Activated CD8-positive, alpha-beta memory T cell treated with anti-CD3 and anti-CD28 coated beads, Interleukin-2, amount 10 ng/mL, durations not matched to agents 7 days and 5 days (primary cell): ENCODE measurements at places on chromosomes 7 and 10. TPM values are rescaled to one million over a fixed set of nuclear protein-coding genes. Genes with fewer than 3 reads are reported as not detected.
A peak's percentile ranks its signal among the peaks of the same experiment; 100 is the strongest.

GRCh38 chr10:109456566-109457301 is 466.6 kb downstream of the XPNPEP1 start:
- DNase-seq: no peak

DNA sequence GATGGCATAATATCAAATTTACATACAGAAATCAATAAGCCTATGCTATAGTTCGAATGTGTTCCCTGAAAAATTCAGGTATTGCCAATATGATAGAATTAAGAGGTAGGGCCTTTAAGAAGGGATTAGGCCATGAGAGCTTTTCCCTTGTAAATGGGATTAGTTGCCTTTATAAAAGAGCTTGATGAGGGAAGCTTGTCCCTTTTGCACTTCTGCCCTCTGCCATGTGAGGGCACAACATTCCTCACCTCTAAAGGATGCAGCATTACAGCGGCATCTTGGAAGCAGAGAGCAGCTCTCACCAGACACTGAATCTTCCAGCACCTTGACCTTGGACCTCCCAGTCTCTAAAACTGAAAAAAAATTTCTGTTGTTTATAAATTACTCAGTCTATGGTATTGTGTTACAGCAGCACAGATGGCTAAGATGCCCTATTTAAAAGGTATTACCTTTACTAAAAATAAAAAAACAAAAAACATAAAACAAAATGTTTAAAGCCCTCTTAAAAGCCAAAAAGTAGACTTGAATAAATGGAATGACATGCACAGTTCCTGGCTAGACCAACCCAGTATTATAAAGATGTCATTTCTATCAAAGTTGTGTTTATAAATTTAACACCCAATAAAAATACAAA is 909.6 kb downstream of the REEP3 start:
- no peak for DNase-seq

DNA sequence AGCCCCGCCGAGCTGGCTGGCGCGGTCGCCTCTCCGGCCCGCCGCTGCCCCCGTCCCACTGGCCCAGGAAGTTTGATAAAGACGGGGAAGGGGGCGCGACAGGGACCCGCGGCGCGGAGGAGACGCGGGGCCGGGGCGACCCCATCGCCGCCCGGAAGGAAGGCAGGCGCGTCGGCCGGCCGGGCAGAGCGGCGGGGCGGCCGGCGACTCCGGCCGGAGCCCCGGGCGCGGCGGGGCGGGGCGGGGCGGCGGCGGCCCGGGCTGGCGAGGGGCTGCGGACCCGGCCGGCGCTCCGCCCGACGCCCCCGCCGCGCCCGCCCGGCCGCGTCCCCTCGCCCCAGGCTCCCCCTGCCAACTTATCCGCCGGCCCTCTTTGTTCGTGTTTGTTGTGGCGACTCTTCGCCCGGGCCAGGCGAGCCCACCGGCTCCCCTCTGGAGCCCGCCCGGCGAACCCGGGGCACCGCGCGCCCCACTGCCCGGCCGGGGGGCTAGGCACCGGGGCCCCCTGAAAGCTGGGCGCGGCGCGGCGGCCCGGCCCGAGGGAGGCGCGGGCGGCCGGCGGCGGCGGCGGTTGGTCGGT is 571 bp downstream of the KDM7A start:
- no peak for DNase-seq

DNA sequence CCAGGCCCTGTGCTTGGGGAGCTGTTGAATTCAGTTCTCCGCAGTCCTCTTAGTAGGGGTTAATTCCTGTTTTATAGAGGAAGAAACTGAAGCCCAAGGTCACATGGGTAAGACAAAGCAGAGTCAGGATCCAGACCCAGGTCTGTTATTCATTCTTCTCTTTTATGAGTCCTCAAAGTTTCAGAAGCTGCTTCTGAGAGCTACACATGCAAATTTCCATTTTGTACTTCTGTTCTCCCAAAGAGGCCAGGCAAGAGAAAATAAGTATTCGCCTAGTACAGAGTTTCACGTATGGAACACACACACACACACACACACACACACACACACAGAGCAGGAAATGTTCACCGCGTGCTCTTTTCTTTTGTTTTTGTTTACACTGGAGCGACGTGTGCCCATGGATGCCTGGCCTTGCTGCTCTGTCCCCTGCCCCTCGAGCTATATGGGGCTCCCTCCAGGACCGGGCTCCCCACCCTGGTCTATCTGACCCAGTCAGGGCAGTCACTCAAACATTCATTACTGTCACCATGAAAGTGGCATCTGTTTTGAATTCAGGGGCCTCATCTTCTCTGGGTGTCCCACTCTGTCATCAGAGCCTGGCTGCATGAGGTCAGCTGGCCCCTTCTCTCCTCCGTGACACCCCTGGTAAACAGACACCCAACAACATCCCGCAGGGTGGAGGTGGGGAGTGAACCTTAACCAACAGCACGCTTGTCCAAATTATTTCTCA is 84.4 kb downstream of the TNS3 start:
- DNase-seq: no peak

- no peak for DNase-seq
Measured at GRCh38 chr10:110389255-110389654, 84.5 kb upstream of the SMNDC1 start.

DNA sequence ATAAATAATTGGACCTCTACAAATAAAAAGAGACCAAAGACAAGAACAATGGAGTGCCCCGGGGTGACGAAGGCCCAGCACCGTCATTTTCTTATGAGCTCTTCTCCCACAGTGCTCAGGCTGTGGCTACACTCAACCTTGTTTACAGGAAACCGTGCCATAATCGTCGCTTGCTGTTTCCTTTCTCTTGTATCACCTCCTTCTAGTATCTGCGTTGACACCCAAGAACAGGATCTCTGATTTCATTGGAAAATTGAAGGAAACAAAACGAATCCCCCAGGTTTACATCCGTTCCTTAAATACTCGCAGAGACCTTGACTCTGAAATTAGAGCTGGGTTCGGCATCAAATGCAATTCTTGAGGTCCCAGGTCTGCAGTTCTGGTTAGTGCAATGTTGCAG is 1.7 kb upstream of the IGFBP3 start:
- peak; percentile 65 for DNase-seq

DNA sequence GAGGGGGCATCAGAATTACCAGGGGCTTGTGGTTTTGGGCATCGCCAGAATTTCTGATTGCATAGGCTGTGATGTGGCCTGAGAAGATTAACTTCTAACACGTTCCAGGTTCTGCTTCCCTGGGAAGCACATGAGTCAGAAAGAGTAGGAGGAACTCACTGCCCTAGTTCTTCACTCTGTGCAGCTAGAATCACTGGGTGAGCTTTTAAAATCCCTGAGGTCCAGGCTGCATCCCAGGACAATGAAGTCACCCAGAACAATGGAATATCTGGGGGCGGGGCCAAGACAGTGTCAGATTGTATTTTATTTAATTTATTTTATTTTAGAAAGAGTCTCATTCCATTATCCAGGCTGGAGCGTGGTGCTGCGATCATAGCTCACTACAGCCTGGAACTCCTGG is 636.5 kb downstream of the CALN1 start:
- DNase-seq: no peak

- DNase-seq: peak; percentile 52
Measured at GRCh38 chr7:107201795-107202450, 33.1 kb downstream of the HBP1 start.

DNA sequence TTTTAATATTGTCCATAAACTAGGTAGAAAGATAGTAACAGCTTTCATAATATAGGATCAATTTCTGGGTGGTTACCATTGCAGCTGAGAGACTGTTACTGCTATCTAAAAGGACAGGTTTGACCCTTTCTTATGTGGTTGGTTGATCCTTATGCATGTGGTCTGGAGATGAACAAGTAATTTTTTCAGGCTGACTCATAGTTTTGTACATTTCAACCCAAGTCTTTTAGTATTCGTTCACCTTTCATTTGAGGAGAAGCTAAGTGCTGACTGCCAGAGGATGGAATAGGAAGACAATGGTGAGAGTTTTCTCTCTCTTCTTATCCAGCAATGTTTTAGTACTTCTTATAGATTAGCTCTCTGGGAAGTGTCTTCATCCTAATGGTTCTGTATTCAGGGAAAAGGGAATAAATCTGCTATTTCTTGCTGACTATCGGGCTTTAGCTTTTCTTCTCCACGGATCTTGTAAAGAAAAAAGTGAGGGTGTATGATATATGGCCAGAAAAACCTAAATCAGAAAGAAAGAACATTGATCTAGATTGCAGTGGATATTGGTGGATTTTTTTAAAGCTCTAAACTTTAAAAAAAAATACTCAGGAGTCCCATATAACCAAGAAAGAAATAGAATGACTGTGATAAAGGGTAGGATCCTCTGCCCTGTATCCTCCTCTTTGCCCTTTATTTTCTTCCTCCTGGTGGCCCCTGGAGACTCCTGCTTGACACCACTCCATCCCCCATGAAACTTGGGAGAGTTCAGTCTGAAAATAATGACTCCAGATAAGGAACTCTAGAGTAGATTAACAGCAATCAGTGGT is 88.0 kb downstream of the CPED1 start:
- DNase-seq: no peak

Gene CALY
- not detected for total RNA-seq

GRCh38 chr10:33244354-33244967 is 90.0 kb downstream of the NRP1 start:
- no peak for DNase-seq

Gene GIMAP7
- 49.9 TPM for total RNA-seq

DNA sequence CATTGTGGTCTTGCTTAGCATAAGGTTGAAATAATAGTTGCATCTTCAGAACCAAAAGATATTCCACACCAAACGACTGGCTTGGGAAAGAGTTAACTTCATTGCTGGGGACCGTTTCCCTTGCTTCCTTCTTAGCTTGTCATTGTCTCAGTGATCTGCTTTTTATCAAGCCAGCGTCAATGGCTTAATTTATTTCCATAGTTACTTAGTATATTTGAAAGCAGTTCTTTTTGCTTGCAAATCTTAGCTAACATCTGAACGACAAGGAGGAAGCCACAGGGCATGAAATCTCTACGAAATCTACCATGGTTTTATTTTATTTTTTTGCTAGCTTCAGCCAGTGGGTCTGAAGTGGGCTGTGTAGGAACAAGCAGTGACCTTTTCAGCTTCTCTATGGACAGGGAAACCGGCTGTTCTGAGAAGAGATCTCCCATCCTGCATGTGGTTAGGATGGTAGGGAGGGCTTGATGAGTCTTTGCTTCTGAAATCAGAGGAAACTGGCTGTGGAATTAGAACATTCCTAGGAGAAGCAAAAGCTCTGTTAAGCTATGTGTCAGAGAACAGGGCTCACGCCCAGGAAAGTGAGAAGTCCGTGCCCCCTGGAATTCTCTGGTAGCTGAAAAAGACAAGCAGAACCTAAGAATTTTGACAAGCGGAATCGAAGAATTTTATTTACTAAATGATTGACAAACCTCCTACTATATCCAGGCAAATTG is 8.0 kb downstream of the SLC18A2 start:
- no peak for DNase-seq

- no peak for DNase-seq
Measured at GRCh38 chr10:129033790-129034272, 433.2 kb upstream of the MGMT start.

GRCh38 chr7:100010901-100011300 is 4.5 kb upstream of the ZKSCAN1 start:
- DNase-seq: no peak

GRCh38 chr7:17041324-17041723 is 159.5 kb upstream of the AGR3 start:
- no peak for DNase-seq

- no peak for DNase-seq
Measured at GRCh38 chr7:151488096-151488495, 31.6 kb downstream of the RHEB start.

Gene ZNF783
- total RNA-seq: 14.8 TPM

DNA sequence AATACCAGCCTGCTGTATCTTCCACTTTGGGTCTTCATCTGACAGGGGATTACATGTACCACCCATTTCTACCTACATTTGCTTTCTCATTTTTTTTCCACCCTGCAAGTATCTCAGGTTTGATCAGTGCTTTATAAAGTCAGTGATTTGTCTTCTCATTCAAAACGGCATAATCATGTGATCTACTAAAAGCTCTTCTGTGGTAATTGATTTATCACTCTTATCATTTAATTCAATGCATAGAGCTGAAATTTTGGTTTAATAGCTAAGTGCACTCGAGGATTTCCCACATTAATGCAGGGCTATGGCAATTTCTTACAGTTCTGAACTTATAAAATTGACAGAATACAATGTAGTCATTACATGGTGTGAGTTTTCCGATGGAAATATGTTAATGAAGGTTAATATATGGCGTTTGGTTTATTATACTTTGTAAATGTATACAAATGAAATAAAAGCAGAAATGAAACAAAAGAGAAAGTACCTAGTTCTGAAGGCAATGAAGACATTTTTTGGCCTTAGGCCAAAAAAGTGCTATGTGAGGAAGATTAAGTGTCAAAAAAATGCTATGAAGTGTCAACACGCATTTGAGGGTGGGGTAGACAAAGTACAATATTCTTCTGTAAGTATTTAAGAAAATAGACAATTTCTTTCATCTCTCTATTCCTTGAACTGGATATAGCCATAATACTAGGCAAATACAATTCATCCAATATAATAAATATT is 457.3 kb downstream of the ETV1 start:
- no peak for DNase-seq

DNA sequence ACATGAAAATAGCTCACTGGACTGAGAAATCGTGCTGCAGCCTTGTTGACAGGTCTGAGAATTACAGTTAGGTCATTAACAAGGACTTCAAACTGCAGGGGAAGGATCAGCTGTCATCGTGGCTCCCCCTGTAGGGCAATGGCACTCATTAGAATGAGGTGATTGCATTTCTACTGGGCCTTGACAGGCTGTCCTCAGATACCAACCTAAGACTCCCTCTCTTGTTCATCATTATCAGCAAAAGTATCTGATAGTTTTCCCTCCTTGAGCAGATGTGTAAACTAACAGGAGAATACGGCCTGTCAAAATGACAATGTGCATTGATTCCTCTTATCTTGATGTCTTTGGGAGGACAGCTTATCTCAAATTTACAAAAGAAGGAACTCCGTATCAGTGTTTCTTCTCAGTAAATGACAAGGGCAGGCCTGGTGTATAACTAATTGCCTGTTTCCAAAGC is 648.5 kb upstream of the LRRN3 start:
- DNase-seq: peak; percentile 41

Gene CALML5
- not detected for total RNA-seq

Gene BMPER
- total RNA-seq: not detected

Gene SVOPL
- not detected for total RNA-seq

Gene C10orf90
- not detected for total RNA-seq

- DNase-seq: no peak
Measured at GRCh38 chr10:61986382-61986781, 84.9 kb downstream of the ARID5B start.

GRCh38 chr10:110706690-110707098 is 62.6 kb downstream of the RBM20 start:
- no peak for DNase-seq

Gene KNDC1
- total RNA-seq: not detected

Gene CHAT
- not detected for total RNA-seq

Gene SUGCT
- 0.61 TPM for total RNA-seq

DNA sequence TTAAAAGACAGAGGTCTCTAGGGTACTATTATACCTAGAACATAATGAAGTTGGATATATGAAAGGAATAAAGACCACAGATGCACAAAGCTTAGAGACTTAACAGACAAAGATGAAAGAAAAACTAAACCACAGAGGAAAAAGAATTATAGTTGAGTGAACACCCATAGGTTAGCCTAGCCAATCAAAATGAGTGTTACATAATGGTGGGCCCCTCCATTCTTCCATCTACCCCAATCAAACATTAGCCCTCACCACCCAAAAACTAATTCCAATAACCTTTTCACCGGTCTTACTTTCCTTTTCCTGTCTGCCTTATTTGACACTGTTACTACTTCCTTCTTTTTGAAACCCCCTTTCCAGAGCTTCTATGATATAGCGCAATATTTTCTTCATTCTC is 130.1 kb downstream of the ELMO1 start:
- DNase-seq: no peak

GRCh38 chr10:104232613-104233102 is 494 bp upstream of the CFAP43 start:
- no peak for DNase-seq

Gene TCAF2
- 24.6 TPM for total RNA-seq
